Right ventricle myocardium inferior (tissue), 1 donor: ENCODE measurements at places on chromosomes 1 and 21. TPM values are rescaled to one million over a fixed set of nuclear protein-coding genes. Genes with fewer than 3 reads are reported as not detected.

GRCh38 chr1:53172426-53173128 is 24.0 kb upstream of the CPT2 start:
- no peak for DNase-seq

GRCh38 chr1:222970711-222971110 is 155.9 kb downstream of the DISP1 start:
- DNase-seq: no peak

DNA sequence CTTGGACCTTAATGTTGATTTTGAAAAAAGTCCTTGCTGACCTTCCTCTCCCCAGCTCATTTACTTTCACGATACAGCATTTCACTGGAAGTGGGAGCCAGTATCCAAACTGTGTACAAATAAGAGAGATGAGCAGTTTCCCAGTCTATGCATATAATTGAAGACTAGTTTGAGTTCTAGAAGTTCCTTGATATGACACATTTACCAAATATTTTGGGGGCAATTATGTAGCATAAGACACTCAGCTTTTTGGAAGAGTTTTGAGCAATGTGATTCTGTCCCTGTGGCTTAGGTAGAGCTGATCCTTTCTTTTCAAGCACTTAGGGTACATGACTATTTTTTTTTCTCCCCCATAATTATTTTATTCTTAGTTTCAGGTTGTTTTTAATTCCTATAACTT is 26.4 kb downstream of the GIPC2 start:
- DNase-seq: no peak

TRABD2B gene
- 0.57 TPM for total RNA-seq

GUCA2A gene
- total RNA-seq: not detected

DNA sequence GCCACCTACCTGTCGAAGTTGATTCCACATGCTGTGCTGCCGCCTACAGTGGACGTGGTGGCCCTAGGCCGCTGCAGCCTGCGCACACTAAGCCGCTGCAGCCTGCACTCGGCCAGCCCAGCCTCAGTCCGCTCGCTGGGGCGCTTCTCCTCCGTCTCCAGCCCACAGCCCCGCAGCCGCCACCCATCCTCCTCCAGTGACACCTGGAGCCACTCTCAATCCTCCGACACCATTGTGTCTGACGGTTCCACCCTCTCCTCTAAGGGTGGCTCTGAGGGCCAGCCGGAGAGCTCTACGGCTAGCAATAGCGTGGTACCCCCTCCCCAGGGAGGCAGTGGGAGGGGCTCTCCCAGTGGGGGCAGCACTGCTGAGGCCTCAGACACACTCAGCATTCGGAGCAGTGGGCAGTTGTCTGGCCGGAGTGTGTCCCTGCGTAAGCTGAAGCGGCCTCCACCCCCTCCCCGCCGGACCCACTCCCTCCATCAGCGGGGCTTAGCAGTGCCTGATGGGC is 46.9 kb downstream of the YARS1 start:
- DNase-seq: no peak

DNA sequence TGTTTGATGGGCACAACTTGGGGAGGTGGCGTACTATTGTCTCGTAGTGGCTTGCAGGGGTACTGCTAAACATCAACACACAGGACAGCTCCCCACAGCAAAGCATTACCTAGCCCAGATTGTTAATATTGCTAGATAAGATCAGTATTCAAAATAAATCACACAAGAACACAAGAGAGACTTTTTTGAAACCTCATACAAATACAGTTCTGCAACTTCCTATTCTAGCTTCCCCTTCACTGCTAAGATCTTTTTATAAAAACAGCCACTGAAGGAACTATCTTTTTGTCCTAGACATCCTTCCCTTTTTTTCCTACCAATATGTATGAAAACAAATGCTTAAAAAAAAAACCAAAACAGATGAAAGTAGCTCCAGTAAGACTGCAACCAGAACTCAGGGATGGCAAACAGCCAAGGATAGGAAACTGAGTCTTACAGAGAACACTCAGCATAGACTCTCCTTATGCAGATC is 137.8 kb upstream of the KRTAP19-8 start:
- DNase-seq: no peak

- DNase-seq: no peak
Measured at GRCh38 chr1:23202263-23202749, 15.0 kb downstream of the HTR1D start.

FMO1 gene
- total RNA-seq: 0.35 TPM

DNA sequence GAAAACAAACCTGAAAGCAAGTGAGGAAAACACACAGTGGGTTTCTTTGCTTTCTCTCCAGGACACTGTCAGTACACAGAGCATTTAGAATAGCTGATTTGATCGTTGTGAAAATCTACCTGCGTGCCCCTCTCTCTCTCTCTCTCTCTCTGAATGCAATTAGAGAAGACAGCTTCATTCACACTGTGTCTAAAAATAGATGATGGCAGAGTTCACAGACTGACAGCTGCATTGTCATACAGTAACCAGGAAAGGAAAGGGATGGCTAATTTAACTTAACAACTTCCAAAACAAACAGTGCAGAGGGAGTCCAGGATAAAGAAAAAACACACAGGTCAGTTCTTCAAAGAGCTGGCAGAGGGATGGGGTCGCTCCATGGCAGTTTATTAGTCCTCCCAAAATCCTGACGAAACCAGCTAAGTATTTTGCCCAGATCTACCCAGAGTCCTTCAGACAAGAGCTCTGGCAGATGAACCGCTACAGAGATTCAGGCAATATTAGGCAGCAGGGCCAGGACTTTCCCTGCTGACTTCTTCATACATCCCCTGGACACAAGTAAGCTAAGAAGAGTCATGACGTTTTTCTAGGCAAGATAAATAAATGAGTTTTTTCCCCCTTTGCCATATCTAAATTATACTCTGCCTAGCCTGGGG is 58.9 kb downstream of the WLS start:
- DNase-seq: no peak

ZNF648 gene
- total RNA-seq: not detected
